ENCODE measurements at places on chromosomes 16 and 17.

DNA sequence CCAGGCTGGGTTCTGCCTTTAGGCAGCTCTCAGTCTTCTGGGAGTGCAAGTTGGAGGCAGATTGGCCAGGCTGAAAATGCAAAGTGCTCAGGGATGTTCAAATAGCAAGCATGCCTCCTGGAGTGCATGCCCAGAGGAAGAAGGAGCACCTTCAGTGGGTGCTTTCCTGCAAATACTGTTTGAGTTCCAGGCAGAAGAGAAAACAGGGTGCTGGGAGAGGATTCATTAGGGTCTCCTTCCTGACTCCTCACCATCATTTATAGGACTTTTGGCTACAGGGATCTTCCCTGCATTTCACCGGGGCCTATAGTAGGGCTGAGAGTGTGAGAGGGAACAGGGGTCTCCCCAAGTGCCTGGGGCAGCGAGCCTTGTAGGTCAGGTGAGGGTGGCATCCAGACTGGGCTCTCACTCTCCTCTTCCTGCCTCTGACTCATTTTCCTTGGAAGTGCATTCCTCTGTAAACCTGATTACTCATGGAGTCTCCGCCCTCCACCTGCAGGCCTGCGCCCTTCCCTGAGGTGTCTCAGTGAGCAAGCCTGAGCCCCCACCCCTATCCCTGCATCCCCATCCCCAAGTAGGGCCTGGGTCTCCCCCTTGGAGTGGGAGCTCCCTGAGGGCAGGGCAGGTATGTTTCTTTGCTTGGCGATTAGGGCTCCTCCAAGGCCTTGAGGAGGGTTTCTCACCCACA, 17.1 kb upstream of the TNS4 start:
- DNase-seq = no peak

GRCh38 chr16:17403859-17404545, 66.8 kb downstream of the XYLT1 start:
- DNase-seq = no peak

DNA sequence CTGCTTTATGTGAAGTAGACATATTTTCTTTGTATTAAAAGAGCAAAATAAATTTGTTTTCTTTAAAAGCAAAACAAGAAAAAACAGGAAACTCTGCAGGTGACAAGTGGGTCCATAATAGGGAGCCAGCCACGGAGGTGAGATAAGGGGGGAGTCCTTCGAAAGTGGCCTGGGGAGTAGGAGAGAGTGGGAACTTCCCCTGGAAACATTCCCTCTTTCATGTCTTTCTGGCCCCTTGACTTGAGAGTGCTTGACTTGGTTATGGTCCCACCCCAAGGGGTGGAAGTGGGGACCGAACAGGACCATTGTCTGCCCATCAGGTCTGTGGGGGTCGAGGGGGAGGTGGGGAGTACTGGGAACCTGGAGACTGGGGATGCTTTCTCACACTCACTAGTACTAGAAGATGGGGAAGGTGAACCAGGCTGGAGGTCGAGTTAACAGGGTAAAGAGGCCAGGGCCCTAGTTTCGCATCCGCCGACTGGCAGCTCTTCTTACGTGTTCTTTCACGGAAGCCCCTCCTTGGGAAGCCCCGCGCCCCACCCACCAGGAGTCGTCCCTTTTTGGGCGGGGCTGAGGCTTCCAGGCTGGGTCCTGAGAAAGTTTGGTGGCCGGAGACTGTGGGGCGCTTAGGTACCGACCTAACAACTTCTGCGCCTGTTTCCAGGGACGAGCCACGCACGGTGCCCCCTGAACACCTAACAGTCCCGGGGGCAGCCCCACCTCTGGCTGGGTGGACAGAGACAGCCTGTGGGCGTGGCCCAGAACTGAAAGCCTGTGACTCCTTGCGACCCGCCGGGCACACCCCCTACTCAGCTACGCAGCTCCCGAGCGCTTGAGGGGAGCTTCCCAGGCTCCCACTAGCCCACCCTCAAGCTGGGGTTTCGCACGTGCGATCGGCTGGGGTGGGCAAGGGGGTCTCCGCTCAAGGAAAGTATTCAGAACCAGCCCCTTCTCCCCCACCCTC, 790 bp downstream of the TRADD start:
- no peak for DNase-seq

DNA sequence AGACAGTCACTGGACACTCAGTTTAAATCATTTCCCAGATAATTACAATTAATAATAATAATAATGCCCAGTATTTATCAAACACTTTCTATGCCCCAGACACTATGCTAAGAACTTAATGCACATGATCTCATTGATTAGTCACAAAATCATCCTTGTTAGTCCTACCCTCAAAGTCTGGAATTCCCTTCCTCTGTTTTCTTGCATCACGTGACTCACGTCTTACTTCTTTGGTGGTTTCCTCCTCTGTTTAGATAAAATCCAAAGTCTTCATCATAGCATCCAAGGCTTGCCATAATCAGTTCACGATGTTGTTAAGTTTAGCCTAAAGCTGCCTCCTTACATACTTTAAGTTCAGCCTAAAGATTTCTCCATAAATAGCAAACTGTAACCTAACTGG, 471.9 kb downstream of the PMP22 start:
- DNase-seq = peak; percentile 40

DNA sequence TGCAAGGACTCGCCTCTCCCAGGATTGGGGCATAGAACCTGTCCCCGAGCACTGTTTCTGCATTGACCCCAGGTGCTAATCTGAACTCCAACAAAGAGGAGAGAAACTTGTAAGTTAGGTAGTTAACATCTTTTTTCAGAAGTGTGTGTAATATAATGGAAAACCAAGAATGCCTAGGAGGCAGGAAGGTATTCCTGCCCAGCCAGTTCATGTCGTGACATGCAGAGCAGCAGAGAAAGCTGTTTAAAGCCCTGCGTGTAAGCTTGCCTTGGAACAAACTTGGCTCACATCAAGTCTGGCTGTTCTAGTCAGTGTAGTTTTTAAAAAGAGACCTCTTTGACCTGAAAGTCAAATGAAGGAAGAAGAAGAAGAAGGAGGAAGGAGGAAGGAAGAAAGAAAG, 2.1 kb upstream of the GNA13 start:
- DNase-seq = no peak

GRCh38 chr16:84410361-84411138, 42.2 kb downstream of the ATP2C2 start:
- DNase-seq = no peak

DNA sequence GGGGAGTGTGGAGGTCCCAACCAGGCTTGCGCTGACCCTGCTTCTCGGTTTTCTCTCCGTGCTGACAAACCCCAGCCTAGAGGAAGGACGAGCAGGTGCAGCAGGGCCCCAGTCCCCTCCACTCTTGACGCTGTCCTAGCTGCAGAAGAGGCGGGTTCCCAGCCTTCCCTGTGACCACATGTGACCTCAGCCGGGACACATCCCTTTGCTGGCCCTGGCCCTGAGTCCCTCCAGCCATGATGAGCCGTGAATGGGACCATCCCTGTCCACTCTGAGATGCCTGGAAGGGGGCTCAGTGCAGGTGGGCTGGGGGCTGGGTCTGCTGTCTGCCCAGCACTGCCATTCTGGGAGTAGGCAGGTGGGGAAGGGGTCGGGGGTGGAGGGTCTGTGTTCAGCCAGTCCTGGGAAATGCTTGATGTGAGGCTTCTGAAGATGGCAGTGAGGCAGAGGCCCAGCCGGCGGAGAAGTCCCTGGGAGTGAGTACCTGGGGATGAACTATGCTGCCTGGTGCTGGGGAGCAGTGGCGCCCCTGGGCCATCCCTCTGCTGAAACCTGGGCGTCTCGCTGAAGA, 1.9 kb upstream of the TUBB3 start:
- no peak for DNase-seq

DNA sequence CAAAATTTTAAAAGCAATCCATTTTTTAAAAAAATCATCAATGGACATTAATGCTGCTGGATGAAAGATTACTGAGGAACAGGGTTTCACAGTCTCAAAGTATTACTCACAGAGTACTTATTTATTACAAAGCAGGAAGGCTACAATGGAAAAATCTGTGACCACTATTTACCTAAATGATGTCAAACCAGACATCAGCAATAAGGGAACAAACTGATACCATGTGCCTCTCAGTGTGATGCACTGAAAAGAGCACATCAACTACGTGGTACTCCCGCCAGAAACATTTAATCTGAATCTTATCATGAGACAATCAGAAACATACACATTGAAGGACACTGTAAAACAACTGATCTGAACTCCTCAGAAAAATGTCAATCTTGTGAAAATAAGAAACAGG, 124.2 kb downstream of the PARN start:
- peak; percentile 41 for DNase-seq

GRCh38 chr16:48335961-48336360, 49.3 kb downstream of the SIAH1 start:
- DNase-seq = peak; percentile 73

DNA sequence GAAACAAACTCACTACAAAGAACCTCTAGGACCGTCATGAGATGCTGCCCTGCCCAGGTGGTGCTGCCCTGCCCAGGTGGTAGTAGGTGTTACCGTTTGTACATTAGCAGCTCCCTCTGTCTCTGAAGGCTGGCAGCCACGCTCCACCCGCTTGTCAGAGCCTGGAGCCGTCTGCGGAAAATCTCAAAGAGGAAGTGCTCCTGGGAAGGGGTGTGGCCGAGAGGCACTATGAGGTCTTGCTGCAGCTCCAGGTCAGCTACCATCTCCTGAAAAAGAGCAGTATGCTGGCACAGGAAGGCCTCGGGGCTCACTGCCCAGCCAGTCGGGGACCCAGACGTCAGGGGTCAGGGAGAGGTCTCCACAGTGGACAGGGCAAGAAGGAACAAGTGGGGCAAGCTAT, 28.3 kb downstream of the ZNF276 start:
- DNase-seq = no peak

DNA sequence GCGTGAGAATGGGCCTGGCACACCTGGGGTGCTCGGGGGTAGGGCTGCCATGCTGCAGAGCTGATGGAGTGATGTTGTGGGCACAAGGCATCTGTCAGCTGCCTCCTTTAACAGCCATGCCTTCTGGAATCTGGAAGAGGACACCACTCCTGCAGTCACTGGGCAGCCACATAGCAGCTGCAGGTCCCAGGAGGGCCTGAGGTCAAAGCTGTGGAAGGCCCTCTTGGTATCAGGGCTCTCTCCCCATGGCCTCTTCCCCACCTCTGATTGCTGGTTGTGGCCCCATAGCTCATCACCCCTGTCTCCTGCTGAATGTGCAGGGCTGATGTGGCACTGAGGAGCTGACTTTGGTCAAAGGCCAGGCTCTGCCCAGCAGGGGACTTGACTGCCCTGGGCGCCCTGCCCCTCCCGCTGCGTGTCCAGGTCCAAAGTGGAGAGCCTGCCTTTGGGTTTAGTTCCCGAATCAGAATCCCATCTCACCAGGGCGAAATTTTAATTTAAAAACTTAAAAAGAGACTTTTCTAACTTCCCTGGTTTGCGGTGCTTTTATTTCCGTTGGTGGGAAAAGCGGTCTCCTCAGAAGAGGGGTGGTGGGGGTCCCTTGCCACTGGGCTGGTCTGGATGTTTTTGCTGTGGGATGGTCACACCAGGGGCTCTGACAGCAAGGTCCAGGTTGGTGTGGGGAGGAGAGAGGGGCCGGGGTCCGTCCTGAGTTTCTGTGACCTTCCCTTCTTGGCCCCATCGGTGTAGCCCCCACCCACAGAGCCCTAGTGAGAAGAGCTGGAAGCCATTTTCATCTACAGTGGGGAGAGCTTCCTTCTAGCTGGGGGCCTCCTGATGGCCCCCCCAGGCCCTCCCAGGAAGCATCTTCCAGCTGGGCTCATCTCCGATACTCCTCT, 5.9 kb downstream of the UBALD2 start:
- DNase-seq = no peak

DNA sequence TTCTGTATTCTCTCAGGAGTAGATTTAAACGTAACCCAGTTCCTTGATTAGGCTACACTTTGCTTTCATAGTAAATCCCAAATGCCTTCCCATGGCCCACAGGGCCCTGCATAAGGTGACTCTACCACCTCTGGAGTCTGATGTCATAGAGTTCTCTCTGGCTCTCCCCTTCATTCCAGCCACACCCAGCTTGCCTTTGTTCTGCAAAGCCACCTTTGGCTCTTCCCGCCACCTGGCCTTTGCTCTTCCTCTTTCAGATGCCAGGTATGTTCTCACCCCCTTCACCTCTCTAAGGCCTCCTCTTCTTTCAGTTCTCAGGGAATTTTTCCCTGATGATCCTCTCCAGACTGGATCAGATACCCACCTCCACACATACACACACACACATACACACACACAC, 141.3 kb upstream of the HSBP1 start:
- DNase-seq = no peak

DNA sequence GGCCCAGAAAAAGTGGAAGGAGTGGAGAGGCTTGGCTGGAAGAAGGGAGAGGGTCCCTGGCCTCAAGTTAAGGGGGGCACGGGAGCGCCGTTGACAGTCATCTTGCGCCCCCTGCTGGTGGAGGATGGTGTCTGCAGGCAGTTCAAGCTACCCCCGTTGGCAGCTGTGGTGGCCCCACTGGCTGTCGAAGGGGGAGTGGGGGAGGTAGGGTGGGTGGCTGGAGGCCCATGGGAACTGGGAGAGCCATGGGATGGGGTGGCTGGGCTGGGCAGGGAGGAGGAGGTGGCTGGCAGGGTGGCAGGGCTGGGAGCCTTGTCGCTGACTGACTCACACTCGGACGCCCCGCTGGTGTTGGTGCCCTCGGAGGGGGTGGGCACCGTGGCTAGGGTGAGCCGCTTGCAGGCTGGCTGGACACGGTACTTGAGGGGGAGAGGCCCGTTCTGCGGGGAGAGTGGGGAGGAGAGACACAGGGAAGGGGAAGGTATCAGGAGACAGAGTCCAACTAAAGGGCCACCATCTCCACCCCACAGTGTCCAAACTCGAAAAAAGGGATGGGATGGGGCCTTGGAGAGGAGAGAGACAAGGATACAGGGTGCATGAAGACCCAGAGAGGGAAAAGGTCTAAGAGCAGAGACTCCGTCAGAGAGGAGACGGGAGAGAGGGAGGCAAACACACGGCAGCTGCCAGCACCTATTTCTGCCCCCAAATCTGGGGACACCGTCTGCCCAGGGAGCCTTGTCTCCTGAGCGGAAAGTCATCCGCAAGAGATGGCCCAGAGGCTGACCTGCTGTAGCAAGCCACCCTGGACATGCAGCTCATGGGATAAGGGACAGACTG, 5.2 kb downstream of the CISD3 start:
- DNase-seq = no peak

GRCh38 chr16:67339453-67339852, 12.8 kb downstream of the LRRC36 start:
- peak; percentile 36 for DNase-seq

DNA sequence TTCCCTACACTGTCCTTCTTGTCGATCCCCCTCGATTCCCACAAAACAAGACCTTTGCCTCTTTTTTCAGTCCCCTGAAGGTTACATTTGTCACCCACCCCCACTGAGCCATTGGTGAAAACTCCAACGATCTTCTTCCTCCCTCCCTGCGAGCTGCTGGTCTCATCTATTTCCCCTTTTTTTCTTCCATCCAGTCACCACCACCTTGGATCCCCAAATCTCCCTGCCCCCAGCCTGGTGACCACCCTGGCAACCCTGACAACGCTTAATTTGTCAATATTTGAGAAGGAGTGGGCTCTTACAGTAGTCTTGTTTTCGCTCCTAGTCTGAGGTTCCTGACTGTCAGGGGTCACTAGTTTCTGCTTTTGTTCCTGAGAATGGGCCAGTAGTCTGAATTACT, 62.9 kb downstream of the SMPD3 start:
- DNase-seq = no peak

GRCh38 chr16:8949536-8950418, 13.9 kb downstream of the USP7 start:
- DNase-seq = no peak
